Stimulated activated CD8-positive, alpha-beta memory T cell treated with anti-CD3 and anti-CD28 coated beads, Interleukin-4, amount 100 ng/mL, for 4 hours (primary cell): ENCODE measurements at places on chromosomes 11 and 22.

GRCh38 chr11:19220903-19221724, 19.3 kb upstream of the CSRP3 start:
- no peak for DNase-seq

- no peak for DNase-seq
Measured at GRCh38 chr11:1261241-1262071, 38.6 kb downstream of the MUC5B start.

DNA sequence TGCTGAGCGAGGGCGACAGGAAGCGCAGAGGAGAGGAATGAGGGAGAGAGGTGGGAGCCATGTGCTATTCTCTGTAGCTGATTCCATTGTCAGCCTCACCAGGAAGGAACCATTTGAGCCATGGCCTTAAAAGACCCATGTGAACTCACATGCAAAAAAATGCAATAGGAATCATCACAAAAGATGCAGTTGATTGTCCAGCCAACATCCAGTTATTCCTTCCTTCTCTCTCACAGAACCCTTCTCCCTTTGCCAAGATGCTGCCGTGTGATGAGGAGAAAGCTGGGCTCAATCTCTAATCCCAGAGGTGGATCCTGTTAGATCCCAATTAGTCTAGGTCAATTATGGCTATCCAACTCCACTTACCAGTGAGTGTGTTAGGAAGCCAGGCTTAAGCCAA, 58.2 kb upstream of the RRAS2 start:
- DNase-seq, result no peak

DNA sequence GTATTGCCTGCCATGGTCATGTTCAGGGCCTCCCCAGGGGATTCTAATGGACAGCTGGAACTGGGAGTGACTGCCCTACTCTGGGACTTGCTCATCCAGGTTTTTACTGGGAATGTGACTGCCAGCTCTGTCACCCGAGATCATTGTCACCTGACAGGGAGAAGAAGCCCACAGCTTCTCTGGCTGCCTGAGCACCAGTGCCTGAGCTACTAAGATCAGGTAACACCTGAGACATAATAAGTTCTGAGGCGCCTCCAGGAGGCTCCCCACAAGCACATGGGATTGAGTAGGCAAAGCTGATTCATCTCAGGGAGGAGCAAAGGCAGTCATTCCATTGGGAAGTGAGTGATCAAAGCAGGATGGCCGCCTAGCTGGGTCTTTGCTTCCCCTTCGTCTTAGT, 84.2 kb upstream of the GALNT18 start:
- no peak for DNase-seq

DNA sequence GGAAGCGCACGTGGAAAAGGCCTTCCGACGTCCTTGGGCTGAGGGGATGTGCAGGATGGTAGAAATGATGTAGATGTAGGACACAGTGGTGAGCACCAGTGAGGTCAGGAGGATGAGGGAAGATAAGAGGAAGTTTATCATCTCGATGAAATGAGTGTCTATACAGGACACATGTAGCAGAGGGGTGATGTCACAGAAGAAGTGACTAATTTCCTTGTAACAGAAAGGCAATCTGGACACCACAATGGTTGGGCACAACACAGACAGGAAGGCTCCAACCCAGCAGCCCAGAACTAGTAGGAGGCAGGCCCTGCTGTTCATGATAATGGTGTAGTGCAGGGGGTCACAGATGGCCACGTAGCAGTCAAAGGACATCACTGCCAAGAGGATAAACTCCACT, 35.0 kb upstream of the OR6M1 start:
- DNase-seq, result no peak

DNA sequence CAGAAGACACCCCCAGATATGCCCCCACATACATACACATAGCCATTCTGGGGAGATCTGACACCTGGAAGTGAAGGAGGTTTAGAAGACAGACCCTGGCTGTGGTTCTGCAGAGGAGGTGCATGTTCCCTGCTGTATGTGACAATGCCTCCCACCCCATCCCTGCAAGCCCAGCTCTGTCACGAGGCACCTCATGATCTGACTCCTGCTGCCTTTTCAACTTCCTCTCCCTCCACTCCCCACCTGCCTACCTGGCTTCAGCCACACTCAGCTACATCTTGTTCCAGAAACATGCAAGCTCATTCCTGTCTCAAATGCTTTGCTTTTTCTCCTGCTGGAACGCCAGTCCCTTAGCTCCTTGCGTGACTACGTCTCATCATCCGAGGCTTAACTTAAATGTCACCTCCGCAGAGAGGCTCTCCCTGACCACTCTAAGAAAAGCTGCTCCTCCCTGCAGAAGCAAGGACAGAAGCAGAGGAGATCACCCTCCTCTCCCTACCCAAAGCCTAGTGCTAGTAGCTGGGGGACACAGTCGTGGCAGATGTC, 114.5 kb downstream of the FEZ1 start:
- no peak for DNase-seq

DNA sequence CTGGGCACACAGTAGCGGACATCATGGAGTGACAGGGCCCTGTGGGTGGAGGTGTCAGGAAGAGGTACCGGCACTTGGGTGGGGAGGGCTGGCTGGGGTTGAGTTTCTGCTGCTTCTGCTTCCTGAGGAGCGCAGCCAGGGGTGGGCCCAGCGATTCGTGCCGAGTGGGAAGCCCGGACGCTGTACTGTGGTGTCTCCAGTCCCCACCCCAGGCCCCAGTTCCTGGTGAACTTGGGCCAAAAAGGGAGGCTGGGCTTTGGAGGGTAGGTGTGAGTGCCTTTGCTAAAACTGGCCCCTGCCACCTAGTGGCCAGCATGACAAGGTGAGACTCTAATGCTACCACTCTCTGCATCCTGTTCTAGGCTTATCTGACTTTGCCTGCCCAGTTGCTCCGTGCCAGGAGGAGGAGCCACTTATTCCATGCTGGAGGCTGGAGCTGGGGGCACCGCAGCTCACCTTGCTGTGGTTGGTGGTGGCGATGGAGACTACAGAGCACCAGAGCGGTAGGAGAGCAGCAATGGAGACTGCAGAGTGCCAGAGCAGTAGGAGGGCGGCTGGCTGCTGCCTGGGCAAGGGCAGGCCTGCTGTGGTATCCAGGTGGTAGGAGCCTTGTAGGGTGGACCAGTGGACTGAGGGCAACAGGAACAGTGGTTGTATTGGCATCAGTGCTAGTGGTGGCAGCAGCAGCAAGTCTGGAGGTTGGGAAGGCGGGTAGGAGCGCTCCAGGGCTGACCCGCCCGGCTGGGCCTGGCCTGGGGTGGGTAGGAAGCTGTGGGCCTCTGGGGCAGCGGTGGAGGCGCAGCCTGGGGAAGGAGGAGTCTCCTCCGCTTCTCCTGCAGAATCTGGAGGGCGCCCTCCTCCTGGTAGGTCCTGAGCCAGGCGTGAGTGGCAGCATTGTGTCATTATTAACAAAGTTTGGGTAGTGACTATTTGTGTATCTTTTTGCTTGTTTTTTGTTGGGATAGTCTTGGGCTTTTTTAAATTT, 2.2 kb upstream of the RFPL2 start:
- DNase-seq, result no peak

GRCh38 chr22:41260871-41261270, 20.1 kb upstream of the CHADL start:
- DNase-seq, result no peak

DNA sequence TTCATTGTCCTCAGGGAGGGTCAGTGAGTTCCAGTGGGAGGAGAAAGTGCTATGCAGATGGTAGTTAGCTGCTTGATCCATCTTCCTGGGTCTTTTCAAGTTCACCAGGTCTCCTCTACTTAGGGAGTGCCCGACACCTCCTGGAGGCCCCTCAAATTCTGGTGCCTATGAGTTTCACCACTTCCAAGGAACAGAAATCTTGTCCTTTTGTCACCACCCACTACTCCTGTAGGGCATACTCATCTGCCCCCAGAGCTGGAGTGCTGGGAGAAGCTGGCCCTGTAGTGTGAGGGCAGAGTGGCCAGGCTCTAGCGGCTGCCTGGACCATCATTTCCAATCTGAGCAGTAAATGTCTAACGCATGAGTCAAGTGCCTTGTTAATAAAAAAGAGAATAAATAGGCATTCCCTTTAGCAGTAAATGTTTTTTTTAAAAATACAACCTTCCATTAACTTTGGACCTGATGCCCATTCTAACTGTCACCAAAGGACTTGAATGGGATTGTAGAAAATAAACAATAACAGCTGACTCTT, 12.5 kb downstream of the IRAG1 start:
- DNase-seq, result no peak

- DNase-seq, result no peak
Measured at GRCh38 chr11:130510407-130511006, 62.1 kb downstream of the ADAMTS15 start.

DNA sequence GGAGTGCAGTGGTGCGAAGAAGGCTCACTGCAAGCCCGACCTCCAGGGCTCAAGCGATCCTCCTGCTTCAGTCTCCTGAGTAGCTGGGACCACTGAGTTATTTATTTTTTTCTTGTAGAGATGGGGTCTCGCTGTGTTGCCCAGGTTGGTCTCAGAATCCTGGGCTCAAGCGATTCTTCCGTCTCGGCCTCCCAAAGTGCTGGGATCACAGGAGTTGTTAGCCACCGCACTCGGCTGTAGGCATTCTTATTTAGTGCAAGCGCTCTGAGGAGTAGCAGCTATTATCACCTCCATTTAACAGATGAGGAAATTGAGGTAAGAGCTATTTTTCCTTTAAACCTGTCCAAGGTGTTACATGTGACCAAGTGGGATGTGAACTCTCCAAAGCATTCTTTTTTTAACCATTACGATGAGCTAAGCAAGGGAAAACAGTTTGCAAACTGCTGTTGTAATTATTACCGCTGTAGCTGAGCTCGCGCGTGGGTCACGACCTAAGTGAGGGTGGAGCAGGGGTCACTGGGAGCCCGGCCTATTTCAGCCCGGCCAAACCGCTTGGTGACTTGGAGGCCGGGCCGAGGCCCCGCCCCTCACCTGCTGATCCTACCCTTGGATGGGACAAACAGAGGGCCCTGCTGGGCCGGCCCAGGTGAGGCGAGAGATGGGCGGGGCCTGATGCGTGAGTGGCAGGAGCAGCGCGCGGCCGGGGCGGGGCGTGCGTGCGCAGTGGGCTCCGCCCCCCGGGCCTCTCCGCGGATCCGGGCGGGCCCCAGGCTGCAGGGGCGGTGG, 449 bp upstream of the KREMEN1 start:
- DNase-seq, result peak; percentile 47

GRCh38 chr11:103928802-103929161, 107.7 kb upstream of the DDI1 start:
- DNase-seq, result no peak

DNA sequence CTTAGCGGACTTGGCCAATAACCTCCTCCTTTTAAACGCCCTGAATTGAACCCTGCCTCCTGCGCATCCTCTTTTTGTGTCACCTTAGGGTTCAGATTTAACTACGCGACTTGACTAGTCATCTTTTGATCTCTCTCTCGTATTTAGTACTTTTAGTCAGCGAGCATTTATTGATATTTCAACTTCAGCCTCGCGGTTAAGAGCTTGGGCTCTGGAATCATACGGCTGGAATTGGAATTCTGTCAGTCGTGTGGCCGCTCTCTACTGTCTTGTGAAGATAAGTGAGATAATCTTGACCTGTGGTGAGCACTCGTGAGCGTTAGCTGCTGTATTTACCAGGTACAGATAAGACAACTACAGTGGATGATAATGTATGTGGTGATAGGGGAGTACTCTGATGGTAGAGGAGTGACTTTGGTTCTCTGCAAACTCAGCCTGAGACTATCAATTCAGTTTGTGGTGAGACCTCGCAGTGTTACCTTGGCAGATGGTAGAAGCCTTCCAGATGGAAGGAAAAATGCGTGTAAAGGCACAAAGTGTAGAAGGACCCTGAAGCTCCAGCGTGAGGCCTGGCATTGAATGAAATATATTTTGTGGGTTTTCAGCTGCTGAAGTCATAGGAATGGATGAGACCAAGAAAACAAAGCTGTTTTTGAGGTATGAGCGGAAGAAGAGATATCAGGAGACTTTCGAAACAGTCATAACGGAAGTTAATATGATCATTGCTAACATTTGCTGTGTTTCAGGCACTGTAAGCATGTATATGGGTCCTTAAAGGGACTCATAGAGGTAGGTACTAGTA, 682 bp downstream of the ATM start:
- DNase-seq, result no peak

GRCh38 chr11:69670158-69670845, 4.9 kb downstream of the LTO1 start:
- DNase-seq, result peak; percentile 23

DNA sequence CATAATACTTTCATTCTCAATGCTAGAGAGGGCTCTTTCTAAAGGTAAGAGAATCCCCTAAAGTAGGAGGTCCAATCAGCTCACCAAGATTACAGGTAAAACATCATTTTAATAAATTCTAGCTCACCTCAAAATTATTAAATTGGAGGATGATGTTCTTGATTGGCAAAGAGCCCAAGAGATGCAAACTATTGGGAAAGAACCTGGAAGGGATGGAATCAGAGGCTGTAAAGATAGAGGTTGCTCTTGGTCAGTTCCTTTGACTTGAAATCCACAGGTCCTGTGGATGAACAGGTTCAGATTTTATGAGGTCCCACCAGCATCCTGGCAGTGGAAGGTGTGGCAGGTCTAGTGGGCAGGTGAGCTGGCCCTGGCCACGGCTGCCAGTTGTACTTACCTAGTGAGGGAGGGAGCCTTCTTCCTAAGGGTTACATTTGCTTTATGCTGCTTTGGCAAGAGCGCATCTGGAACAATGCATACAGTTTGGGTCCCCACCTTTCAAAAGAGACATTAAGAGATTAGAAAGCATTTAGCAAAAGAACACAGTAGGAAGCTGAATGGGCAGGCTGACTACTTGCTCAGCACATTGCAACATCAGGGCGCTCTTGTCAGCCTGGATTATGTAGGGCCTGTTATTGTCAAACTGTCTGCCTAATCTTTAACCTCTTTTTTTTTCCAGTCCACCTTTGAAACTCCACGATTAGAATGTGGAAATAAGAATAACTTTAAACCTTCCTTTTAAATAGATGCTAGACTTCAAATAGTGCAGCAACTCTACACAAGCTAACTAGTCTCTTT, 97.0 kb downstream of the RDX start:
- no peak for DNase-seq

DNA sequence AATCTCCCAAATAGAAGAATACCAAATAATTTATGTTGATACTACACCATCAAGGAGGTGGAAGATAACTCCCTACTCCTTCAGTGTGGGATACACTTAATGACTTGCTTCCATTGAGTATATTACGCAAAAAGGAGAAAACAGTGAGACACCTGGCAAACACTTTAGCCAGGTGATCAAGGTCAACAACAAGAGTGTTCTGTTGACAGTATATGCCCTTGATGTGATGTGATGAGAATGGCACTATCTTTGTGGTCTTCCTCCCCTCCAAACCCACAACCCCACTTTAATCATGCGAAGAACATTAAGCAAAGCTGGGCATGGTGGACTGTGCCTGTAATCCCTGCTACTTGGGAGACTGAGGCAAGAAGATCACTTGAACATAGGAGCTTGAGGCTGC, 26.0 kb downstream of the MAPK1 start:
- no peak for DNase-seq

DNA sequence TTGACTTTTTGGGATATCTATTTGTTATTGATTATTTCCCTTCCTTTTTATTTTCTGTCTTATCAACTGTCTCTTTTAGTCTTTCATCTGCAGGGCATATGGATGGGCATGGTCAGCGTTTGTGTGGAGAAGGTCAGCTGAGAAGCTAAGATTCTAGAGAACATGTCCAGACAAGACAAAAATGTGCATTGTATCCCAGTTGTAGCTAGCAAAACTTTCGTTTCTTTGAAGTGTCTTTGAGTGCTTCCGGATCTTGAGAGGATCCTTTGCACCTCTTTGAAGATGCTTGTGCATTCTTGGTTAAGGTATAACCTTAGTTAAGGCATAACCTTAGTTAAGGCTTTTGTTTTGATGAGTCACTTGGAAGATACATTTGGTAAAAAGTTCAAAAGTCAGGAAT, 329.9 kb upstream of the LRRC4C start:
- DNase-seq, result no peak
